Activated CD4-positive, alpha-beta T cell treated with anti-CD3 and anti-CD28 coated beads, Interleukin-2, amount 50 U/mL, for 16 hours (primary cell): ENCODE measurements at places on chromosomes 2 and 18.

DNA sequence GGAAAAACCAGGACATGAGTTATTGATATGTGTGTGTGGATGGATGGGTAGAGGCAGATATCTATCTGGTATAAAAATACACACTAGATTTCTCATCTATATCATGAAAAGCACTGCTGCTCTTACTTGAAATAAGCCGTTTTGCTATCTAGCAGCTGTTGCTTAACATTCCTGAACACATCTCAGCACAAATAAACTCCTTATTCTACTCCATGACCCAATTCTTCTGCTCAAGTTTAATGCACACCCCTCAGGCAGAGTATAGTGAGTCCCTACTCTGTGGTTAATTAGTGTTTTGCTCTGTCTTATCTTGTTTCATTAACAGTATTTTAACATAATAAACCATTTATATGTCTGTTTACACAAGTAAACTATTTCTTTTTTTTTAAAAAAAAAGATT is 134.2 kb downstream of the CBLN2 start:
- no peak for DNase-seq

DNA sequence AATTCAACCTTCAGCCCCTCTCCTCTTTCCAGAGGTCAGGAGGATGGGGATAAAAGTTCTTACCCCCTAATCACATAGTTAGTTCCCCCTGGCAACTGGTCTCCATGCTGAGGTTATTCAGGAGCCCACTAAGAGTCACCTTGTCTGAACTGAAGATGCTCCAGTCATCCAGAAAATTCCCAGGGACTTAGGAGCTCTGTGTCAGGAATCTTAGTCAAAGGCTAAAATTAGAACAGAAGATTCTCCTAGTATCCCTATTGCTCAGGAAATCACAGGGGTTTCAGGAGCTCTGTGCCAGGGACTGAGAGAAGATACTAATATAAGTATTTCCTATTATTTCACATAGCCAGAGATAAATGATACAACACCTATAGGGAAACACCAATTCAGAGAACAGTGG is 37.3 kb upstream of the LONRF2 start:
- DNase-seq: no peak

DNA sequence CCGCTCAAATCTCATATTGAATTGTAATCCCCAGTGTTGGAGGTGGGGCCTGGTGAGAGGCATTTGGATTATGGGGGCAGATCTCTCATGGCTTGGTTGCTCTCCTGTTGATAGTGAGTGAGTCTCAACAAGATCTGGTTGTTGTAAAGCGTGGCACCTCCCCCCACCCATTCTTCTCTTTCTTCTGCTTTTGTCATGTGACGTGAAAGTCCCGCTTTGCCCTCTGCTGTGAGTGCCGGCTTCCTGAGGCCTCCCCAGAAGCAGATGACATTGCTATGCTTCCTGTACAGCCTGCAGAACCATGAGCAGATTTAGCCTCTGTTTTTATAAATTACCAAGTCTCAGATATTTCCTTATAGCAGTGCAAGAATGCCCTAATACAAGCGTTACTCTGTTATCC is 673.8 kb downstream of the ADCYAP1 start:
- no peak for DNase-seq

DNA sequence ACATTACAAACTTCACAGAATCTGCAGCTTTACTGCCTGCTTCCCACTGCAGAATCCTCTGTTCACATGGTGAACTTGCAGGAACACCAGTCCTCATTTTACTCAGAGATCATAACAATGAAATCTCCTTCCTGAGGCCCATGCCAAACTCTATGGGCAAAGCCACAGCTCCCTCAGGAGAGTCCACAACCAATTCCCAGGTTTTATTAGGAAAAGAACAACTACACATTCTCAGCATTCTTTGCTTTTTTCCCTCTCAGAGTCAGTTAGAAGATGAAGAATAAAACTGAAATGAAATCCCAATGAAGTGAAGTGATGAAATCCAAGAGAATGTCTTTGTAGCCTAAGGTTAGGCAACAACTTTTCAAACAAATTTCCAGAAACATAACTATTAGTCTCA is 233.7 kb downstream of the DSEL start:
- DNase-seq: no peak
